ENCODE measurements at places on chromosomes 7 and 10.

DNA sequence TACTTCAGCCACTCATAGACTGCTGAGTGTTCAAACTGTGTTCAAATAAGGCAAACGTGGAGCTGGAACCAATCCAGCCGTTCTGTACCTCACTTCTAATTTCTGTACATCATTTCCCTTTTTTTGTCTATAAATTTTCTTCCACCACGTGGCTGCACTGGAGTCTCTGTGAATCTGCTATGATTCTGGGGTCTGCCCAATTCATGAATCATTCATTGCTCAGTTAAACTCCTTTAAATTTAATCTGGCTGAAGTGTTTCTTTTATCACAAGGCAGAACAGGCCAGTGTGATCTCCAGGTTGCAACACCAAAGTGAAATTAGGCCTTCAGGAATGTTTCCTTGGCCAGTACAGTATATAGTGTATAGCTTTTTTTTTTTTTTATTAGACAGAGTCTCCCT is 53.5 kb downstream of the DNAJC12 start:
- no peak for DNase-seq

DNA sequence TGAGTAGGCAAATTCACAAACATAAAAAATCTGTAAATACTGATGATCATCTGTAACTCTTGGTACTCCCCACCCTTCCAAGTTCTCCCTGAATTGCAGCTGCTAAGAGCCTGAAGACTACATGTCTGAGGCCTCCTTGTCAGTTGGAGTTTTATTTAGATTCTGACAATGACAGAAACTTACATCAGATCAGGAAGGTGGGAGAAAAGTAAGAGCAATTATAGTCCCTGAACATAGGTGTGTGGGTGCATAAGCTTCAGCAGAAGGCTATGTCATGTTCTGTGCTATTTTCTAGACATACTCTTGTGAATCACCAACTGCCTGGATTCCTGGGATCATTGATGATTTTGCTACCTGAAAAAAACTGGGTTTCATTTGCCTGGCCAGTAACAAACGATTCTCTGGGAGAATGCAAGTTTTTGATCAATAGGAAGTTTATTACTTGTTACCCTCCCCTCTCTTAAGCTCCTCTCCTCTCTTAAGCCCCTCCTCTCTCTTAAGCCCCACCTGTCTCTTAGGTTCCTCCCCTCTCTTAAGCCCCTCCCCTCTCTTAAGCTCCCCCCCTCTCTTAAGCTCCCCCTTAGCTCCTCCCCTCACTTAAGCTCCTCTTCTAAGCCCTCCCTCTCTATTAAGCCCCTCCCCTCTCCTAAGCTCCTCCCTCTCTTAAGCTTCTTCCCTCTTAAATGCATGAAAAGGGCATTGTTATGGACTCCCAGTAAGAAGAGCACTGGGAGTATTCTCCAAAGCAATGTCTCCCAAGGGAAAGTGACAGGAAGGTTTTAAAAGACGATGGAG is 1183.4 kb upstream of the AUTS2 start:
- DNase-seq = no peak

GRCh38 chr7:93562106-93562505 is 12.4 kb downstream of the CALCR start:
- no peak for DNase-seq

- no peak for DNase-seq
Measured at GRCh38 chr10:88851706-88852105, at the start of gene ANKRD22. ANKRD22 (minus strand) TSS chr10:88851844; CDS start chr10:88851607, 237 bp downstream.

DNA sequence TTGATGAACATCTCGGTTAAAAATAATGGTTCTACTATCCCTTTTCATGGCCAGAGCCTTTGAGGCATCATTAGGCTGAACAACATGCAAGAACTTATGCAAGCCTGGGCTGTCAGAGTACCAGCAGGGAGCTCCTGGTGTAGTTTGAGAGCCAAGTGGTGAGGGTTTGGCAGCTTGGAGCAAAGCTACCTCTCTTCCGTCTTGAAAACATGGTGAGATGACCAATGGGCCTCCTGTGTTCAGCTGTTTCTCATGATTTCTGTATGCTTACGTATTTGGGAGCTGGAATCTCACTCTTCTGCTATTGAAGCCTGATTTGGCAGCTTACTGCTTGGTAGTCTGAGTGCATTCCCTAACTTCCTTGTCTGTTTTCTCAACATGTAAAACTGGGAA is 150.4 kb downstream of the CXCL12 start:
- DNase-seq = no peak

- no peak for DNase-seq
Measured at GRCh38 chr7:460374-461116, 59.1 kb downstream of the PDGFA start.
